ENCODE measurements at places on chromosomes 4 and X. TPM values are rescaled to one million over a fixed set of nuclear protein-coding genes. Genes with fewer than 3 reads are reported as not detected.

The DOK7 gene
- 0.24 TPM for total RNA-seq

The UCP1 gene
- total RNA-seq, result 0.46 TPM

The XAGE2 gene
- total RNA-seq, result not detected

The TEX13C gene
- not detected for total RNA-seq

- H3K36me3 ChIP-seq, result no peaks in the 10 kb centered on the region
- no peak for DNase-seq
- no peak overlapping the region for H3K4me3 ChIP-seq
- no peaks in the 10 kb centered on the region for H3K4me1 ChIP-seq
Measured at GRCh38 chrX:24676403-24677024, 17.2 kb upstream of the POLA1 start.

- no peak overlapping the region for H3K4me3 ChIP-seq
- no peak for DNase-seq
- H3K27ac ChIP-seq, result no peak overlapping the region
- H3K27me3 ChIP-seq, result no peaks in the 10 kb centered on the region
Measured at GRCh38 chrX:75229774-75230173, 44.1 kb upstream of the UPRT start.

DNA sequence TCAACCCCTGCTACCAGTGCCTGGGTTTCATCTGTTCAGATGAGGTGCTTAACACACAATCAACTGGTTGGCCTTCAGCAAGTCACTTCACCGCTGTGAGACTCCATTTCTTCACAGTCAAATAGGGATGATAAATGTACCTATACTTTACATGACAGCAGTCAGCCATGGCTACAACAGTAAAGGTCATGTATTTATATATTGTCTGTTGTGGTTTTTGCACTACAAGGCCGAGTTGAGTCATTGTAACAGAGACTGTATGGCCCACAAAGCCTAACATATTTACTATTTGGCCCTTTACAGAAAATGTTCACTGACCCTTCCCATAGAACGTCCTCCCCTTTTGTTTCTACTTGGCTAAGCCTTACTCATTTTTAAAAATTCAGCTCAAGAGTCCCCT is 404.6 kb upstream of the F9 start:
- H3K27ac ChIP-seq, result no peak overlapping the region
- no peaks in the 10 kb centered on the region for H3K4me1 ChIP-seq
- H3K27me3 ChIP-seq, result no peaks in the 10 kb centered on the region
- DNase-seq, result no peak
- H3K36me3 ChIP-seq, result no peaks in the 10 kb centered on the region

GRCh38 chr4:94676970-94677369 is 80.8 kb upstream of the BMPR1B start:
- H3K36me3 ChIP-seq, result no peaks in the 10 kb centered on the region
- H3K27ac ChIP-seq, result no peak overlapping the region
- no peak overlapping the region for H3K4me3 ChIP-seq
- no peak for DNase-seq
- H3K27me3 ChIP-seq, result no peaks in the 10 kb centered on the region

GRCh38 chrX:17226736-17227135 is 148.3 kb upstream of the NHS start:
- H3K27ac ChIP-seq, result no peak overlapping the region
- no peaks in the 10 kb centered on the region for H3K27me3 ChIP-seq
- H3K4me3 ChIP-seq, result no peak overlapping the region
- no peaks in the 10 kb centered on the region for H3K36me3 ChIP-seq
- H3K4me1 ChIP-seq, result no peaks in the 10 kb centered on the region
- no peak for DNase-seq

DNA sequence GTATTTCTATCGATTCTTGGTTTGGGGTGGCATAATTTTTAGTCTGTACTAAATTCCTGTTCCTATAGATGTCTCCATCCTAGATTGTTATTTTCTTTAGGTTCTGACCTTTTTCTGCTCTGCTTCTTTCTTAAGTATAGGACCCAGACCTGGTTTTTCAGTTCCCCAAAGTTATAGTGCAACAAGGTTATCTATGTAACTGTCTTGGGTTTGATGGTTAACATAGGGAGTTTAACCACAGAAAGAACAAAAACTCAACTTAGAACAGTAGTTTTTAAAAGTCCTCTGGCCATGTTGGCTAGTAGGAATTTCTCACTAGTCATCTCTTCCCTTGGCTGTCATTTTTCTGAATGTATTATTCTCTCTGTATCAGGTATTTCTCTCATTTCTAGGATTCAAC is 38.8 kb upstream of the MAD2L1 start:
- H3K4me1 ChIP-seq, result no peaks in the 10 kb centered on the region
- DNase-seq, result no peak
- H3K4me3 ChIP-seq, result no peak overlapping the region
- H3K27ac ChIP-seq, result no peak overlapping the region
- H3K27me3 ChIP-seq, result no peaks in the 10 kb centered on the region

DNA sequence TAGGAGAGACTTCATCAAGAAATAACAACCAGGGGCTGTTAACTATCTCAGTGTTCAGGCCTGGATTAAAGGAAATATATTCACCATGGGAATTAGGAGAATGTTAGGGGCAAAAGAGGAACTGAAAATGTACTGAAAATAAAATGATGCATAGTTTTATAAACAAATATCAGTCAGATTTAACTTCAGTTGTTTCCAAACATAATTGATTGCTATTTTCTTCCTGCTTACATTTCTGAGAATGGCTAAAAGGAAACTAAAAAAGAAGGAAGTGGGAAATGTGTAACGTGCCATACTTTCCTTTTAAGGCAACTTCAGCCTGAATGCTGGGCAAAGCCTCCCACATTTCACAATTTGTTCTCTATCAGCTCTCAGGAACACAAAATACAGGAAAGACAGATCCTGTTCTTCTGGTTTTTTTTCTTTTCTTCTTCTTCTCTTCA is 178.1 kb downstream of the MAML3 start:
- H3K4me3 ChIP-seq, result no peak overlapping the region
- H3K4me1 ChIP-seq, result peaks cover 17% of the 10 kb centered on the region
- no peaks in the 10 kb centered on the region for H3K27me3 ChIP-seq
- no peak overlapping the region for H3K27ac ChIP-seq
- H3K36me3 ChIP-seq, result no peaks in the 10 kb centered on the region

DNA sequence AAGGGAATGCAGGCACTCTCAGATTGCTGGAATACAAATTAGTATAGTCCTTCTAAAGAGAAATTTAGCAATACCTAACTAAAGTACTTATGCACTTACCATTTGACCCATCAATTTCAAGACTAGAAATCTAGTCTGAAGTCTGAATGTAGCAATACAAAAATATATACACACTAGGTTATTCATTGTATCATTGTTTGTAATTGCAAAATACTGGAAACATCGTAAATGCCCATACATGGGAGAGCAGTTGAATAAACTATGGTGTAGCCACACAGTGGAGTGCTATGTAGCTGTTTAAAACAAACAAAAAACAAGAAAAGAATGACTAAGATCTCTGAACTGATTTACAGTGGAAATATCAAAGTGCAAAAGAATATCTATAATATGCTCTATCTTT is 346.4 kb downstream of the ZNF674 start:
- no peaks in the 10 kb centered on the region for H3K4me1 ChIP-seq
- H3K36me3 ChIP-seq, result no peaks in the 10 kb centered on the region
- no peak for DNase-seq
- H3K27ac ChIP-seq, result no peak overlapping the region
- no peaks in the 10 kb centered on the region for H3K27me3 ChIP-seq

- no peaks in the 10 kb centered on the region for H3K4me1 ChIP-seq
- no peak overlapping the region for H3K27ac ChIP-seq
- DNase-seq, result no peak
- no peaks in the 10 kb centered on the region for H3K36me3 ChIP-seq
- no peaks in the 10 kb centered on the region for H3K27me3 ChIP-seq
- no peak overlapping the region for H3K4me3 ChIP-seq
Measured at GRCh38 chrX:13298836-13299235, 21.0 kb downstream of the ATXN3L start.

DNA sequence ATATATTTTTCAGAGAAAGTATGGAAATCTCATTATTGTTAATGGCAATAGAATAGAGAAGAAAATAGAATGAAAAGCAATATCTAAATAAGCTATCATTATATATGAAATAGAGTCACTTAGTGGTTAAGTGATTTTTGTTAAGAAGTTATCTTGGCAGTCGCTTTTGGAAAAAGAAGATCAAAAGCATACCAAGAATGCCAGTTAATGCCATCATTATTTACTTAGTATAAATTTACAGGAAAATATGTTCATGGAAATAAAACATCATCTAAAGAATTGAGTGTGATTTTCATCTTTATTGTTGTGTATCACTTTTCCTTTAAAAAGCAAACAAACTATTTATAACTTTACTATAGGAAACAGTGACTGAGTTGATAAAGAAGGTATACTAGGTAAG is 85.3 kb upstream of the GPR101 start:
- H3K27me3 ChIP-seq, result no peaks in the 10 kb centered on the region
- H3K27ac ChIP-seq, result no peak overlapping the region
- no peak overlapping the region for H3K4me3 ChIP-seq
- H3K4me1 ChIP-seq, result no peaks in the 10 kb centered on the region
- no peaks in the 10 kb centered on the region for H3K36me3 ChIP-seq
- DNase-seq, result no peak

GRCh38 chr4:83029688-83030087 is 5.3 kb upstream of the COPS4 start:
- no peak for DNase-seq
- no peak overlapping the region for H3K27ac ChIP-seq
- no peaks in the 10 kb centered on the region for H3K4me1 ChIP-seq
- no peaks in the 10 kb centered on the region for H3K27me3 ChIP-seq
- H3K4me3 ChIP-seq, result no peak overlapping the region

DNA sequence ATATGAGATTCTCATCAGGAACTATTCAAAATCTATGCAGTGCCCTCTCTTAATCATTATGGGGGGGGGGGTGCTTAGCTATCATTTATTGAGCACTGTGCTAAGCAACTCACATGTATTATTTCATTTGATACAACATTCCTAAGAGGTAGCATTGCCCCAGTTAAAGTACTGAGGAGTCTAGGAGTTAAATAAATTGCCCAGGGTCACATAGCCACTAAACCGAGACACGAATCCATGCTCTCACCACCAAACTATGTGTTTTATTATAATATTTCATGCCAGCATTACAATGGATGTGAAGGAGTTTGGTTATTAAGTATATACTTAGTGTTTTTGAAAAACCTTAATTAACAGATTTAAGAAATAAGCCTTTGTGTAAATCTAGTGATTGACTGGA is 131.4 kb downstream of the CBR4 start:
- no peak for DNase-seq
- no peak overlapping the region for H3K27ac ChIP-seq
- no peak overlapping the region for H3K4me3 ChIP-seq
- no peaks in the 10 kb centered on the region for H3K36me3 ChIP-seq
- peaks cover 7% of the 10 kb centered on the region for H3K4me1 ChIP-seq
- no peaks in the 10 kb centered on the region for H3K27me3 ChIP-seq

DNA sequence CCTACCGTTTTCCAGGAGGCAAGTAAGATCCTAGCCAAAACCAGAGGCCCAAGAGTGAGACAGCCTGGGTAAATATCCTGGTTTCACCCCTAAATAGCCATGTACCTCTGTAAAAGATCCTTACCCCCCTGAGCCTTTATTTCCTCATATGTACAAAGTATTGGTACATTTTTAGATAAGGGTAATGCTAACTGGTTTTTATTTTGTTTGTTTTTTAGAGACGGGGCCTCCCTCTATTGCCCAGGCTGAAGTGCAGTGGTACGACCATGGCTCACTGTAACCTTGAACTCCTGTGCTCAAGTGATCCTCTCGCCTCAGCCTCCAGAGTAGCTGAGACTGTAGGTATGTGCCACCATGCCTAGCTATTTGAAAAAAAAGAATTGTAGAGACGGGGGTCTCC is 29.4 kb downstream of the SERPINA7 start:
- no peaks in the 10 kb centered on the region for H3K4me1 ChIP-seq
- H3K4me3 ChIP-seq, result no peak overlapping the region
- DNase-seq, result no peak

DNA sequence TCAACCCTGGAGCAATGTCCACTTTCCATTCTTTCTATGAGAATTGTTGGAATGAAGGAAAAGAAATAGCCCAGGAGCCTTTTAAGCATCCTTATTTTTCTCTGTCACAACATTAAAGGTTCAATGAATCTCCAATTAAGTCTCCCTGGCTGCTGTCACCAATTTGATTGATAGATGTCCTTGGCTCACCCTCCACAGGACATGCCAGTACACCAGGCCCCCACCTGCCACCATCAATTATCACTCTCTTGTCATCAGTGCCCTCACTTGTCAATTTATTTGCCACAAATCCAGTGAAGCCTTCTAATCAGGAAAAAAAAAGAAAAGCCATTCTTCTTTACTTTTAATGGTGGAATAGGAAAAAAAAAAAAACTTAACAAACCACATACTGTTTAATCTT is 453.6 kb downstream of the CENPC start:
- H3K36me3 ChIP-seq, result no peaks in the 10 kb centered on the region
- no peak overlapping the region for H3K4me3 ChIP-seq
- H3K4me1 ChIP-seq, result no peaks in the 10 kb centered on the region
- H3K27ac ChIP-seq, result no peak overlapping the region
- no peak for DNase-seq

DNA sequence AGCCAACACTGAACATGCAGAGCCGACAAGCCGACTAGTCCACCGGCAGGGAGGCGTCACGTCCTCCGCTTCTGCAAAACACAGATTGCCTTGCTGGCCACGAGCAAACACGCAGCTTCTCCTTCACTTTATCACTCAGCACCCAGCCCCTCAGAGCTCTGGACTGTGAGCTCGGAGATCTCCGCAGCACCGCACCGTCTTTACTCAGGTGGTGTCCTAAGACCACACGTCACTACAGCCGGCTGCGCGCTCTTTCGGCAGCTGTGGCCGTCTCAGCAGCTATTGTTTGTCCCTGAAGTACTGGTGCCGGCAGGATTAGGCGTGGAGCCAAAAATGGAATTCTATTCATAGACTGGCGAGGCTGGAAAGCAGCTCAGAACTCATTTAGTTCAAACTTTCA is 72.0 kb downstream of the FAT1 start:
- H3K36me3 ChIP-seq, result no peaks in the 10 kb centered on the region
- H3K4me1 ChIP-seq, result no peaks in the 10 kb centered on the region
- no peaks in the 10 kb centered on the region for H3K27me3 ChIP-seq
- H3K4me3 ChIP-seq, result no peak overlapping the region
- H3K27ac ChIP-seq, result no peak overlapping the region
